Heart right ventricle (tissue), 16 donors: ENCODE measurements at places on chromosomes 2 and 18. TPM values are rescaled to one million over a fixed set of nuclear protein-coding genes. Genes with fewer than 3 reads are reported as not detected.

The SCN1A gene
- total RNA-seq, result 0.34 TPM

The ZNF519 gene
- total RNA-seq, result 3.0 TPM

The KCNG2 gene
- total RNA-seq, result 0.17 TPM

DNA sequence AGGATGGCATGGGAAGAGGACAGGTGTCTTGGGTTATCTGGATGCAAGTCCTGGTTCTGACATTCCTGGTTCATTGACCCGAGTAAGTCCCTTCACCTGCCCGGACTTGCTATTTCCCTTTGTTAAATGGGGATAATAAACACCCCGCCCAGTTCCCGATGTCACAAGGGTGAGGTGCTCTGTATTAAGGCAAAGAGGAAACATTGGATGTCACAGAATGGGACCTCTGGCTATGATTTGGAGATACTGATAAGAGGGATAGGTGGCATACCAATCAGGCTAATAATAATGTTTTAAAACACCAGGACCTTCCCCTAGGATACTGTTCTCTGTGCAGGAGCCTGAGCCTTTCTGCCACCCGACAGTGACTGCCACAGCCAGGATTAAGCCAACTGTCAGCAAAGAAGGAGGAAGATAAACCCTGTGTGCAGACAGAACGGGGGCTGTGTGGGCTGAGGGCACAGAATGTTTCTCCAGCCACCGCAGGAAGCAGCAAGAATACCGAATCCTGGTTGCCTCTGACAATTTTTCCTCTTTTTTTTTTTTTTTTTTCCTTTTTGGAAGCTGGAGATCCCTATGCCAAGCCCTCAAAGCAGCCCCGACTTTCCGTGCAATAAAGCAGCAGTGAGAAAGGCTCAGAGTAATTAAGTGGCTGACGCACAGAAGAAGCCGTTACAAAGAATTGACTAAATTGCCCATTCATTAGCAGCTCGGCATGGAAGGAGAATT, 336.6 kb downstream of the SMAD2 start:
- no peak for DNase-seq

GRCh38 chr2:172977270-172978062, 98.2 kb upstream of the MAP3K20 start:
- no peak for DNase-seq

- no peak for DNase-seq
Measured at GRCh38 chr2:14681608-14682007, 49.1 kb downstream of the LRATD1 start.

GRCh38 chr2:72973566-72974435, 56.5 kb downstream of the EMX1 start:
- DNase-seq, result no peak

DNA sequence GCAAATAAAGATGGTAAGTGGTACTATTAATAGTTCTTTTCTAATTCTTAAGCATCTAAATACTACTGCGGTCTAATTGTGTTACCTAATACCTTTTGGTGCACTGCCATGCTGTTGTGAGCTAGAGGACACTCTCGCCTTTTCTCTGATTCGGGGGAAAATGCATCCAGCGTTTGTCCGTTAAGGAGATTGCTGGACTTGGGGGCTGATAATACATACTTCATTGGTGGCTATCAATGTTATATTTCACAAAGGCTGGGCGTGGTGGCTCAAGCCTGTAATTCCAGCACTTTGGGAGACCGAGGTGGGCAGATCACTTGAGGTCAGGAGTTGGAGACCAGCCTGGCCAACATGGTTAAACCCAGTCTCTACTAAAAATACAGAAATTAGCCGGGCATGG, 141.7 kb upstream of the TWIST2 start:
- DNase-seq, result no peak

DNA sequence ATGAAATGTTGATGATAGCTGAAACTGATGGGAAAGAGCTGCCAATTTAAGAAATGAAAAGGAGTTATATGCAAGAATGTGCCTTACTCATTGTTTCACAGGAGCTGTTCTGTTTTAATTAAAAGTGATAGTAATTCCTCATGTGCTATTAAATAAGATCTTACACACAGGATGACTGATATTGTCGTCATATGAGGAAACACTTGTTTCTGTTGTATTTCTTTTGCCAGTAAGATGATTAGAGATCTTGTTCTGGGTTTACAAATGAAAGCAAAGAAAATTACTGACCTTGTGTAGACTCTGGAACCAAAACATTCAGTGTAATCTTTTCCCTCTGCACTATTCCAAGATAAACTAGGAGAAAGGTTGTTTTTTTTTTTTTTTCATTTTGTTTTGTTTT, 123.6 kb downstream of the MAP3K20 start:
- DNase-seq, result no peak

DNA sequence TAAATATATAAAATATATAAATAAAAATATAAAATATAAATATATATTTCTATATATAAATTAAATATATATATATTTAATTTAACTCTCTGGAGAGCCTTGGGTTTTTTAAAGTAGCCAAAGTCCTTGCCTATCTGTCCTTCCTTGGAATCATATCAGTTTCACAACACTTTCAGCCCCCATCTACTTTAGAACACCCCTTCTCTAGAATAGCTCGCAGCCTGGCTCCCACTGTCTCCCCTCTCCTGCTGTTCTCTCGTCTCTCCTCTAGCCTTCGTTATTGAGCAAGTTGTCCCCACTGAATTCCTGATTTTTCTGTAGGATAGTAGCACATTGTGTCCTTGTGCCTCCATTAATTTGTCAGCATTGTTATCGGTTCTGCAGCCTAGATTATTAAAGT, 677.0 kb downstream of the RNF144A start:
- no peak for DNase-seq

- no peak for DNase-seq
Measured at GRCh38 chr2:241739651-241740050, 5.2 kb downstream of the D2HGDH start.

GRCh38 chr18:76620321-76621170, 125.5 kb upstream of the ZNF516 start:
- peak; percentile 69 for DNase-seq

DNA sequence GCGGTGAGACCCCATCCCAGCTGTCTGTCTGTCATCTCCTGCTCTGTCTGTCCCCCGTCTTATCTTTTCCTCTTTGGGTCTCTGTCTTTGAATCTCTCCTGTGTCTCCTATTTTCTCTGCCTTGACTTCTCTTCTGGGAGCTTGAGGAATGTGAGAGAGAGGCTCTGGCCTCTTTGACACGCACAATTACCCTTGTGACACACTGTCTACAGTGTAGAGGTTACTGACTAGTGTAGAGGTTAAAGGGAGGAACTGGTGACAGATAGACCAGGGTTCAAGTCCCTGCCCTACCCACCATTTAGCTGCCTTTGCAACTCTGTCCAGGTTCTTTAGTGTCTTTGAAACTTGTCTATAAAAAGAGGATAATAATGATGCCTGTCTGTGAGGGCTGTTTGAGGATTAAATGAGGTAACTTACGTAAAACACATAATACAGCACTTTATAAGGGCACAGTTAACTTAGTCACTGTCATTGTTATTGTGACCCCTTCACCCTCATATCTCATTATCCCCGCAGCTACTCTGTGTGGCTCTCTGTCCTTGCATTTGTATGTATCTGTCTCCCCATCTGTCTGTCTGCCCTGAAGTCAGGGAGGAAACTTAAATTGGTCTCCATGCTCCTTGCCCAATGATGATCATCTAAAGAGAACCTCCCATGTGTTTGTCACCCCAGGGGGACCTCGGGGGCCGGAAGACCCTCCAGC, 19.9 kb downstream of the SEMA4F start:
- DNase-seq, result no peak
